ENCODE measurements at places on chromosomes 2 and 18. TPM values are rescaled to one million over a fixed set of nuclear protein-coding genes. Genes with fewer than 3 reads are reported as not detected.

The MEP1B gene
- total RNA-seq: not detected

The SIX2 gene
- not detected for total RNA-seq

The FBLN7 gene
- total RNA-seq: 1.1 TPM

The SLC11A1 gene
- total RNA-seq: 10.6 TPM

The LRRTM1 gene
- not detected for total RNA-seq

The ACADL gene
- 1.3 TPM for total RNA-seq

The AKAIN1 gene
- not detected for total RNA-seq

The IFIH1 gene
- 12.4 TPM for total RNA-seq

The CRYBA2 gene
- total RNA-seq: not detected

The SS18 gene
- total RNA-seq: 86.7 TPM

The IL36A gene
- total RNA-seq: 251 TPM

The SERPINB13 gene
- 168 TPM for total RNA-seq

The TNFRSF11A gene
- 3.5 TPM for total RNA-seq

The GALNT13 gene
- 0.23 TPM for total RNA-seq

The ZNF521 gene
- total RNA-seq: 11.3 TPM

The FOXD4L1 gene
- total RNA-seq: not detected

The ZEB2 gene
- total RNA-seq: 8.6 TPM

The COL3A1 gene
- 60.3 TPM for total RNA-seq

The SGPP2 gene
- total RNA-seq: 39.3 TPM

The EVX2 gene
- not detected for total RNA-seq

The KANSL3 gene
- 18.2 TPM for total RNA-seq

The C2orf15 gene
- total RNA-seq: 1.2 TPM

The NEURL3 gene
- total RNA-seq: not detected

The TTR gene
- total RNA-seq: not detected

The GCC2 gene
- 11.0 TPM for total RNA-seq

The ATP8B1 gene
- total RNA-seq: 39.1 TPM

The TEX44 gene
- total RNA-seq: not detected

The ALPI gene
- not detected for total RNA-seq

The EMILIN1 gene
- total RNA-seq: 7.9 TPM

The MPP4 gene
- not detected for total RNA-seq

The GCFC2 gene
- total RNA-seq: 13.7 TPM

The SOX11 gene
- total RNA-seq: not detected

The DTNB gene
- 8.3 TPM for total RNA-seq

The TANC1 gene
- 29.4 TPM for total RNA-seq

The PARD6G gene
- 35.2 TPM for total RNA-seq

The MFF gene
- total RNA-seq: 85.7 TPM

The GKN2 gene
- total RNA-seq: not detected

The SLC4A3 gene
- 1.1 TPM for total RNA-seq

The ALPG gene
- not detected for total RNA-seq

The MAP3K19 gene
- not detected for total RNA-seq

The CD207 gene
- 1.1 TPM for total RNA-seq

The DYSF gene
- 5.5 TPM for total RNA-seq

The THSD7B gene
- 0.49 TPM for total RNA-seq

The UCN gene
- total RNA-seq: 1.1 TPM
